Kidney epithelial cell (primary cell): ENCODE measurements at places on chromosomes 1 and 21. TPM values are rescaled to one million over a fixed set of nuclear protein-coding genes. Genes with fewer than 3 reads are reported as not detected.

DNA sequence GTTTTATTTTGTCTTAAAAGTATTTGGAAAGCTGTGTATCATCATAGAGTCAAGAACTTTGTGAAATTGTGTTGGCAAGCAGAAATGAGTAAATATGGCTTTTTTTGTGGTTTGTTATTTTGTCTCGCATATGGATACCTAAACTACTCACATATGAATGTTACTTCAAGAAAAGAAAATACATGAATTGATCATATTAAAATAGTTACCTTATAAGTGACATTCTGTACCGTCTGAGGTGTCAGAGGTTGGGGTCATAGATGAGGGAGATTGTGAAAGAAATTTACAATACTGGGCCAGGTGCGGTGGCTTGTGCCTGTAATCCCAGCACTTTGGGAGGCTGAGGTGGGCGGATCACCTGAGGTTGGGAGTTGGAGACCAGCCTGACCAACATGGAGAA, 31.3 kb upstream of the AXDND1 start:
- no peak for DNase-seq

- DNase-seq: no peak
Measured at GRCh38 chr1:182615468-182616129, 11.4 kb upstream of the RGS16 start.

Gene SCNM1
- total RNA-seq: 52.6 and 60.1 TPM in 2 replicates

Gene SPATA1
- total RNA-seq: not detected in 2 replicates
